ENCODE measurements at places on chromosomes 5 and 9. TPM values are rescaled to one million over a fixed set of nuclear protein-coding genes. Genes with fewer than 3 reads are reported as not detected.

DNA sequence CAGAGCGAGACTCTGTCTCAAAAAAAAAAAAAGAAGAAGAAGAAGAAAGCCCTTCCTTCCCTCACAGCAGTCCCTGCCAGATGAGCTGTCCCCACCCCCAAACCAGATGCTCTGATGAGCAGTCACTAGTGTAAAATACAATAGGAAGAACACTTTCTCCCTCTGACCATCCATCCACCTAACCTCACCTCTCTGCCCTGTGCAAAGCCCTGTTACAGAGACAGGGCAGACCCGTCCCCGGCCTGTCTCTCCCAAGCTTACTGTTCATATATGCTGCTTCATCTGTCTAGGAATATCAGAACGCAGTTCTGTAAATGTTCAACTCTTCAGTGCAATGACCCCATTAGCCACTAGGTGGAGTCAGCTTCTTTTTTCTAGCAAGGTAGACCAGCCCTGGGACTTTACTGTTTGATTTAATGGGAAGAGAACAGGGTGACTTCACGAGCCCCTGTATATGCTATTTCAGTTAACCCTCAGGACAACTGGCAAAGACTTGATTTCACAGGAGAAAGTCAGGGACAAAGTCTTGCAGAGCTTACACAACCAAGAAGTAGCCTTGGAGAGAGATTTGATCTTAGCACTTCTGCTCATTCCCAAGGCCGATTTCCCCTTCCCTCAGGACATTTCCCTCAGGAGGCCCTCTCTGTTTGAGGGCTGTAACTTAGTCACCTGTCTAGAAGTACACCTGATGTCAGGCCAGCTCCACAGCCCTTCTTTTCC, 14.9 kb upstream of the FGFR4 start:
- peak; percentile 93 for DNase-seq

DNA sequence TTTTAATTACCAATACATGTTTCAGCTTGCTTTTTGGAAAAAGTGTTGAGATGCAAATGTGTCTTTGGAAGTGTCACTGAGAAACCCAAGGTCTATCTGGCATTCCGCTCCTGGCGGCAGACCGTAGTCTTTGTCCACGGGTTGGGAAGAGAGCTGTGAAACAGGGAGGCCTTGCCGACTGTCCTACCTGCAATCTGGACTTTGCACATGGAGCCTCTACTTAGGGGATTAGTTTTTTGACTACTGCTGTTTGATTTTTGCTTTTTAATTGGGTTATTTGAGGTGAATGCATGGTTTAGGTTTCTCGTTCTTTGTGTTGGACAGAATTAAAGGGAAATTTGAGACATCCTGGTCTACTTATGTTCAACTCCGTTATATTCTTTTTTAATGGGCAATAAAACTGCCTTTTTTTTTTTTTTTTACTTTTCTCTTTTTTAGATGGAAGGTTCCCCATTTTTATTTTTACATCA, 25.7 kb downstream of the TRIO start:
- DNase-seq, result no peak

- no peak for DNase-seq
These were observed 56.2 kb downstream of the SSBP2 start for GRCh38 chr5:81694726-81695125.

- DNase-seq, result peak; percentile 35
These were observed 171.8 kb upstream of the NR3C1 start for GRCh38 chr5:143575286-143575685.

DNA sequence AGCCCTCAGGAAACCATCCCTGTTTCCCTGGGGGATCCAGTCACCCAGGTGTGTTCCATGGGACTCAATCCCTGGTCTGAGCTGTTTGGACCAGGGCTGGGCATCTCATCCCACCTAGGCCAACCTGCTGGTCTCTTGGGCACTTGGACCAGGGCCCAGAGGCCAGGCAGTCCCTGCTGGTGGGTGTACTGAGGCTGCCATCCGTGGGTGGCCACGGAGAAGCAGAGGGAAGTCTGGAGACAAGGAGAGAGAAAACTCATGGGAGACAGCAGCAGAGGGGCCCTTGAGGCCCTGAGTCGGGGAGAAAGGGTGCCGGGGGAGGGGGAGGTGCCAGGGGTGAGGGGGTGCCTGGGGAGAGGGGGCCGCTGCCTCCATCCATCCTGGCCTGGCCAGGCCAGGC, 247.8 kb downstream of the PBX3 start:
- DNase-seq, result no peak

DNA sequence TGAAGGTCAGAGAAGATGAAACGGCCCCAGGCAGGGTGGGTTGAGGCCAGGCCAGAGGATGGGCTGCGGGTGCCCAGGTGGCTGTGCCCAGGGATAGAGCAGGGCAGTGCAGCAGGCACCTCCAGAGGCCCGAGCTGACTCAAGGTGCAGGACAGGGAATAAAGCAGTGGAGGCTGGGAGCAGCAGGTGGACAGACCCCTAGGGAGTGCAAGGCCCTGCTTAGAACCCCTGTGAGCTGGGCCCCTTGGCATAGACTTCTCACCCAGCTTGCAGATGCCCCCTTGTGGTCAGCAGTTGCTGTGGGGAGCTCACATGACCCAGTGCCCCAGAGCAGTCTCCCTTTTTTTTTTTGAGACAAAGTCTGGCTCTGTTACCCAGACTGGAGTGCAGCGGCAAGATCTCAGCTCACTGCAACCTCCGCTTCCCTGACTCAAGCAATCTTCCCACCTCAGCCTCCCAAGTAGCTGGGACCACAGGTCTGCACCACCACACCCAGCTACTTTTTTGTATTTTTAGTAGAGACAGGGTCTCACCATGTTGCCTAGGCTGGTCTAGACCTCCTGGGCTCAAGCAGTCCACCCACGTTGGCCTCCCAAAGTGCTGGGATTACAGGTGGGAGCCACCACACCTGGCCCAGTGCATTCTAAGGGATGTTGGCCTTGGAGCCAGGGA, 118.8 kb downstream of the WNK2 start:
- peak; percentile 34 for DNase-seq

GRCh38 chr5:142840575-142840974, 70.4 kb downstream of the ARHGAP26 start:
- peak; percentile 40 for DNase-seq

DNA sequence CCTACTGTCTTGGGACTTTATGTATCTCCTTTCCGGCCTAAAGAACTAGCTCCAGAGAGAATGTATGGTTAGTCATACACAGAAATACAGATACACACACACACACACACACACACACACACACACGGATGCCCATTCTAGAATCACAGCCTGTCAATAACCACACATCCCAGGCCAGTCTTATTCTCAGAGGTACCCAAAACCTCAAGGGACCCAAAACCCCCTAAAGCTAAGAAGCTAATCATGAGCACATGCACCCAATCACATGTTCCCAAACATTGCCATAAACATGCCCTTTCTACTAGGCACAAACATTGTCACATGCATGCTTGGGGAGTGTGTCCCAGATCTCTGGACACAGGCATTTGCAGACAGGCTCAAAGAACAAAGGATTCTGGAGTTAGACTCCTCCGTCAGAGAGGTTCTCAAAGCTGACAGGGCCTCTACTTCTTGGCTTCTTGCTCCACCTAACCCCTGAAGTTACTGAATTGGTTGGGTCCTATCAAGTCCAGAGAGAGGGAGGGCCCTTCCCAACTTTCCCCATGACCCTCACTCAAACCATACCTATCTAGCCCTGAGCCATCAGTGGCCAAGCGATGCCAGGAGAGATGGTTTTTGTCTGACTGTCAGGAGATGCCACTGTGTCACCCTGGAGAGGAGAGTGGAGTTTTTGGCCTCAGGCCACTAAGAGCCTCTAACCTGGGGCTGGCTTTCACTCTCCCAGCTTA, 78.7 kb downstream of the NRG2 start:
- no peak for DNase-seq

- DNase-seq, result no peak
These were observed 393.1 kb downstream of the EFNA5 start for GRCh38 chr5:107277485-107278125.

GRCh38 chr9:100063185-100063584, 35.6 kb downstream of the ERP44 start:
- no peak for DNase-seq

- DNase-seq, result no peak
These were observed 276.9 kb downstream of the MSX2 start for GRCh38 chr5:175001311-175001710.

DNA sequence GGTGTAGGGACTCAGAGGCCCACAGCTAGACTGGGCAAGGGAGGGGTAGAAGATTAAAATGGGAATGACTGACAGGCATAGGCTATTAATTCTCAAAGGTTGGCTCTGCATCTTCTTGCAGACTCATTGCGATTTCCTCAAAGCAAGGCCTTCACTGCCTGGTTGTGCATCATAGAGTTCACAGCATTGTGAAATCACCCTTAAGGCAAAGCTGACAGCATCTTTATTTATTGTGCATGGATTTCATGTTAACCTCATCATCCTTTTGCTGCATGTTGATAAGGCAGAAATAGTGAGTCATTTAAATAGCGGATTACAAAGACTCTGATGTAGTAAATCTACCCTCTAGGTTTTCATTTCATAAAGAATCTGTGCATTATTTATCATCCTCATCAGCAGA, 13.6 kb upstream of the PALM2AKAP2 start:
- DNase-seq, result no peak

DNA sequence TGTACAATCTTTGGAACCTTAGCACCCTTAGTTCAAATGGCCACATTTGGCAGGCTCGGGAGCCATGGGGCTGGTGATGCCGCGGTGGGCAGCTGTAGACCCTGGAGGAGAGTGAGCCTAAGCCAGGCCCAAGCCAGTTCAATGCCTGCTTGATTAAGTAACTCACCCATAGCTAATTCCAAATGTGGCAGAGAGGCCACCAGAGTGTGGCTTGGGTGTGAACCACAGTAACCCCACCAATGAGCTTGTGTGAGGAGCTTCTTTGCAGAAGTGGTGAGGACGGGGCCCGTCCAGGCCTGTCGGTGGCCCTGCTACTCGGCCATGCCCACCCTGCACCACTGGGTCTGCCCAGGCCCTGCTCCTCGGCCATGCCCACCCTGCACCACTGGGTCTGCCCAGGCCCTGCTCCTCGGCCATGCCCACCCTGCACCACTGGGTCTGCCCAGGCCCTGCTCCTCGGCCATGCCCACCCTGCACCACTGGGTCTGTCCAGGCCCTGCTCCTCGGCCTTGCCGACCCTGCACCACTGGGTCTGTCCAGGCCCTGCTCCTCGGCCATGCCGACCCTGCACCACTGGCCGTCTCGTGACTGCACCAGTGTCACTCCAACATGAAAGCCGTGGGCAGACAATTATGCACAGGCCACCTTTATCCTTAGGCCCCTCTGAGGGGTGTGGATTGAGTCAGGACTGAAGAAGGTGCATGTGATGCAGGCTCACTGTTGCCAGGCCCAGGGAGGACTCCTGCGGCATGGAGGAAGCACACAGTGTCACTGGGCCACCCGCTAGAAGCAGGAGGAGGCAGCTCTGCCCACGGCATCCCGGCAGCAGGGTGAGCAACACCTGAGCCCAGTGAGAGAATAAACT, 75.4 kb downstream of the MRPL36 start:
- no peak for DNase-seq

DNA sequence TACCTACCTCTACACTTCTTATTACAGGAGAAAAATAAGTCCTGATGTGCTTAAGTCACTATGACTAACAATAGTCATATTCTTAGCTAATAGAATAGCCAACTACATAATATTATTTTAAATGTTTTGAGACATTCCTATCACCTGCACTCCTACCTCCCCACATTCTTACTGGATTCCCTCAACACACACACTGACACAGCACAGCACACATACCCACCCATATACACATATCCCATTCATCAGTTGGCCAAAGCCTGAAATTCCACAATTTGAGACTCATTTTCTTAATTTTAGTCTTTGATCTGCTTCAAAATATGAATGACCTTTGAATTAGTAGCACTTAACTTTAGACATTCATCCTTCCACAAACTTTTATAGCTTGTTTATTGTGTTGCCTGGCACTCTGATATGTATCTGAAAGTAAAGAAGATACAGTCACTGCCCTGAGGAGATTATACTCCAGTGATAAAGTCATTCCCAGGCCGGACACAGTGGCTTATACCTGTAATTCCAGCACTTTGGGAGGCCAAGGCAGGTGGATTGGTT, 168.3 kb upstream of the RASA1 start:
- DNase-seq, result no peak

DNA sequence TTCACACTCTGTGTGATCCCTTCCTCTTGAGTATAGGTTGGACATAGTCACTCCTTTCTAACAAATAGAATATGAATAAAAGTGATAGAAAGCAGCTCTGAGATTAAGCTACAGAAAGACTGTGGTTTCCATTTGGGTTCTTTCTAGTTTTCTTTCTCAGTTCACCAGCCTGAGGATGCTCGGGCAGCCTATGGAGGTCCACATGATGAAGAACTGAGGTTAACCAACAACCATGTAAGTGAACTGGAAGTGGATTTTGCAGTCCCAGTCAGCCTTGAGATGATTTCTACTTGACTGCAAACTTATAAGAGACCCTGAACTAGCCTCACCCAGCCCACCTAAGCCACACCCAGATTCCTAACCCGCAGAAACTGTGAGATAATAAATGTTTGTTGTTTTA, 10.1 kb upstream of the FOXE1 start:
- no peak for DNase-seq

DNA sequence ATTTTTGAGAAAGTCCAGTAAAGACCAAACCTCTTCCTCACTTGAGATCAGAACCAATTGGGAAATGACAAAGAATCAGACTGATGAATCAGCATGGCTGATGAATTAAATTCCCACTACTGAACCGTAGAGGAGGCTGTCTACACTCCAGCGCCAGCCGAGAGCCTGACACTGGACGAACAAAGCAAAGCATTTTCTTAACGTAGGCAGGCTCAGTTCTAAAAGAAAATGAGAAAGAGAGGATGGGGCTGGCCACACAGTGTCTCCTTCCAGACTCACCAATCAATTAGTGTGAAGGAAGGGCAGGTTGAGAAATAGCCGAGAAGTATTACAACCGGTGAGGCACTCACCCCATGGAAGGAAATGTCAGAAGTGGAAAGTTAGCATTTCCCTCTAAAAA, 49.4 kb downstream of the ITGA1 start:
- DNase-seq, result no peak

The MUSK gene
- total RNA-seq, result 13.2 TPM

The FAM153A gene
- total RNA-seq, result 0.31 TPM

The PCDHB9 gene
- total RNA-seq, result 1.3 TPM

The ZNF366 gene
- total RNA-seq, result 2.1 TPM

The PCDHB2 gene
- 3.2 TPM for total RNA-seq

The KIF4B gene
- under 0.01 TPM for total RNA-seq

The CDC20B gene
- total RNA-seq, result not detected

The SLC25A51 gene
- 19.7 TPM for total RNA-seq

All from muscle of leg (tissue), 16 donors.